ENCODE measurements at places on chromosomes 12 and 14.

- DNase-seq = no peak
These were observed 35.2 kb upstream of the DCD start for GRCh38 chr12:54683398-54683797.

- DNase-seq = no peak
These were observed 362.1 kb downstream of the RAD51B start for GRCh38 chr14:68181519-68182326.

DNA sequence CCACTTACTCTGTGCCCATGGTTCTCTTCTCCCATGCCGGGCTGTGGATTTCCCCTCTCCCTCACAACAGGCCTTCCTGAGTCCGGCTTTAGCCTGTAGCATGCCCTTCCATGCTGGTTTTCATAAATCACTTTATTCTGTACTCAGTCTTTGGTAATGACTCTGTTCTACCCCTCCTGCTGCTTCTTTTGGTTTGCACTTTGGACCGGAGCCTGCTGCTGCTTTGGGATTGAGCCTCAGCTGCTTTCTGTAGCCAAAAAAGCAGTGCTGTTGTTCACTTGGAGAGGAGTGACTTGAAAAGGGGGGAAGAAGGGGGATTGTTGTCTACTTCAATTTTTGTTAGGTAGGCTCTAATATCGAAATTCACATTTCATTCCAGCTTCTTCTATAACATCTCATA lies 8.5 kb upstream of the SLC6A13 start:
- no peak for DNase-seq

DNA sequence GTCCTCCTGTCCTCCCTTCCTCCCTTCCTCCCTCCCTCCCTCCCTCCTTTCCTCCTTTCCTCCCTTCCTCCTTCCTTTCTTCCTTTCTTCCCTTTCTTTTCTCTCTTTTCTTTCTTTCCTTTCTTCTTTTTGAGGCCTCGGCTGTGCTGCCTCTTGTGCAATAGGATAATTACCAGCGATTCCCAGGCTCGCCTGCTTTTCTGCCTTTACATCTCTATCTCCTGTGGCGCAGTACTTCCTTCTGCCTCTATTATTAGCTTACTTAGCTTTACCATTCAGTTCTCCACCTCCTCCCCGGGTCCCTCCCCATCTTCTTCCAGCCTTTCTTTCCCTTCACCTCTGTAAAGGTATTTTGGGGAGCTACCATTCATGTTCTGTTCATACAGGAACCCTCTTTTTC lies 19.9 kb downstream of the ETV6 start:
- no peak for DNase-seq

GRCh38 chr14:27243365-27243764 lies 645.5 kb upstream of the NOVA1 start:
- DNase-seq = no peak

DNA sequence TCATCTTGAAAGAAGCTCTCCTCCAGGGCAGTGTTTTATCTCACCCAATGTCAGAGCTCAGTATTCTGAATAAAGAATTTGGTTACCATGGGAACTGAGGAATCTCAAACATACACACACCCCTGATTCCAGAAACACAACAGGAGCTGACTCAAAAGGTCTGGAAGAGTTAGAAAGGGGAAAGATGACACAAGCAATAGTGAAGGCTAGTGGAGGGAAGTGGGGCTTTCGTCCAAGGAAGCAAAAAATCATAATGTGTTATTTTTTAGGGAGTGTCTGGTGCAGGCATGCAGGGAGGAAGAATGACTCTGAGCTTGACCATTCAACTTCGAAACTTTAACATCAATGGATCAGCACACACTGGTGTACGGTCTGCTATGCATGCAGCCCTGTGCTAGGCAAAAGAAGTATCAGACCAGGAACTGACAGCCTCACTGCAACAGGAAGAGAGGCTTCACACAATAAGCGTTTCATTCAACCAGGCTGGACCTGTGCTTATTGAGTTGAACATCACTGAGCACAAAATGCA lies 20.3 kb downstream of the HEBP1 start:
- DNase-seq = no peak

- no peak for DNase-seq
These were observed 46.6 kb upstream of the ZDHHC17 start for GRCh38 chr12:76717314-76717713.

DNA sequence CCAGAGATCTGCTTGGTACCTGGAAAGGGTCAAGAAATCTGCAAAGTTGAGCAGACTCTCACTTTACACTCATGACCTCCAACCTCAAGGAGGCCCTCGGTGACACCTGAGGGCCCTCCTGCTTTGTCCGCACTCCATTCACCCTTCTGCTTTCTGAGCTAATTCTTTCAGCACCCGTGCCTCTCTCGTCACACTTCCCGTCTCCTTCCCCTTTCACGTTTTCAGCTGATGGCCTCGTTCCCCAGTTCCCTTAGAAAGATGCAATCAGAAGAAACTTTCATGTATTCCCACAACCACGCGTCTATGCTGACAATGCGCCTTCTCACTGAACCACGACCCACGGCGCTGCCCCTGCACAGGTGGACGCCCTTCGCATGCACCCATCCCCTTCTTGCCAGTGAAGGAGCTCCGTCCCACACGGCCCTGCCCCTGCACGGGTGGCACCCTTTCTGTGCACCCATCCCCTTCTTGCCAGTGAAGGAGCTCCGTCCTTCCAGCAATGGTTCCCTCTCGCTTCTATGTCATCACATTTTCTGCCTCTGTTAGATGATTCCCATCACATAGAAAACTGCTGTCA lies 340.1 kb upstream of the FKBP4 start:
- no peak for DNase-seq

DNA sequence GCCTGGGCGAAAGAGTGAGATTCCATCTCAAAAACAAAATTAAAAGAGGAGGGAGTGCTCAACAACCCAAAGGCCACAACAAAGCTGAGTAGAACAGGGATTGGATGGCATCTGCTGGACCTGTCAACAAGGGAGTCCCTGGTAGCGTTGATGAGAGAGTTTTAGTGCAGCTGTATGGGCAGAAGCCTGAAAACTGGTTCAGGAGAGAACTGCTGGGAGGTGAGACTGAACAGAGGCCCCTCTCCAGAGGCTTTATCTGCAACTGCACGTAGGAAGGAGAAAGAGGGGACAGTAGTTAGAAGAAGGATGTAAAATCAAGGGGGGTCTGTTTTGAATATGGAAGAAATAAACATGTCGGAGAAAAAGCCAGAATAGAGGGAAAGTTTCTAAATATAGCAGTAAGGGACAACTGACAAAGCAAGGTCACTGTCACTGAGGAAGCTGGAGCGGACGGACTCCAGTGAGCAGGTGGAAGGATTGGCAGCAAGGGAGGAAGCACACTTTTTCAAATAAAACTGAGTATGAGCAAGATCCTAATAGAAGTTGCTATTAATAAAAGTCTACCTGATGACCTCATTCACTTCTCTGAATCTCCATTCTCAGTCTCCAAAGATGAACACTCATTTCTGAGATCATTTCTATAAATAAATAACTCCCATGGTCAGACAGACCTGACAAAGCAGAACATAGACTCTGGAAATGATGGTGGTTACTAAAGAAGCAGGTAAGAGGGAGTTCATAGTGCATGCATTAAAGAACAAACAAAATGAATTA lies 11.8 kb upstream of the ATF1 start:
- DNase-seq = no peak

- no peak for DNase-seq
These were observed 15.9 kb downstream of the SMOC1 start for GRCh38 chr14:69895109-69895508.

DNA sequence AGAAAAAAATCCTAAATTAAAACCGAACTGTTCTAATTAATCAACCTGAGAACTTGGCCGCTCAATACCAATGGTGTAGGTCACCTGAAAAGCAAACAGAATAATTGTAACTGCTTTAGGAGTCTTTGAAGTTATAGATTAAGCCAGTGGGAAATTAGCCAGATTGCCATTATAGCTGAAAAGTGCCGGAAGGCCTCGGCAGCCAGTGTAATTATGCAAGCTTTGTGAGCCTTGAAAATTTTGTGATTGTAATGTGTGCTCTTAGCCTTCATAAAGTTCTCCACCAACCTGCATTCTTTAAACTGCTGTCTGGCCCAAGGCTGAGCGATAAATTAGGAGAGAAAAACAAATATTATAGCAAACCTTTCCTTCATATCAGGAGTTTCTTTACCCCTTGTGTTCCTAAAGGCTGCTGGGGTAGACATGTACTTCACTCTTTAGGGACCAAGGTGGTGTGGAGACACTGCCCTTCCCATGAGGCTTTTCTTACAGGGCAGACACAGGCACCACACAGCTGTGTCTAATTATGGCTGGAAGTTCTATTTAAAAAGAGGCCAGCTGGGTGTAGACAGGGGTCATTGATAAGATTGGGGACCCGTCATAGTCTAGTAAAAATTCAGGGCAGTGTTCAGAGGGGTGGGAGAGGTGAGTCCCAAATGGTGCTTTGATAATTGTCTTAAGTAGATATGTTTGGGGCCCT lies 991.2 kb downstream of the FLRT2 start:
- DNase-seq = no peak

- no peak for DNase-seq
These were observed 479.4 kb downstream of the VRK1 start for GRCh38 chr14:97276573-97276972.

DNA sequence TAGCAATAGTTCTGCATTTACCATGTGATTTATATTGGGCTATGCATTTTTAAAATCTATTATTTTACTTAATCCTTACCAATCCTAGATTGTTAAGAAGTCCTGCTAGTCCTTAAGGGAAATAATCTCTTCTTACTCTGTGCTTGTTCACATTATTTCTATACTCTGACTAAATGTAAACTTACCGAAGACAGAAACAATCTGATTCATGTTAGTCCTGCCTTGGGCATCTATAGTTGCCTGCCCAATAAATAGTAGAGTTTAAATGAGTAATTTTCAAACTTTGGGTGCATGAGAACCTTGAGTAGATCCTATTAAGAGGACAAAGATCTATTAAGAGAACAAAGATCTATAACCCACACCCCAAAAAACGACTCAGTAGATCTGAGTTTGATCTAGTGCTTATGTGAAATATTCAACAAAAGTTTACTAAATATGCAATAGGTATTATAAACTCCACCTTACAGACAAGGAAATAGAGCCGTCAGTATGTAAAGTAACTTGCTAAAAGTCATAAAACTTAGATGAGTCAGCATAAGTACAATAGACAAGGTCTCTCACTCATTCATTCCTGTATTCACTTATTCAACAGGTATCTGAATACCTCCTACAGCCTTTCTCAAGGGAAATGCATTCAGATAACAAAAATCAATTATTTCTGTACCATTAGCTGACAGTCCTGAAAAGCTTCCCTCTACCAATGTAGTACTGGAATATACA lies 127.6 kb downstream of the PAWR start:
- DNase-seq = no peak

GRCh38 chr12:80195074-80195726 lies 95.9 kb downstream of the OTOGL start:
- DNase-seq = no peak

- DNase-seq = no peak
These were observed 233.7 kb downstream of the NTF3 start for GRCh38 chr12:5665615-5666014.

DNA sequence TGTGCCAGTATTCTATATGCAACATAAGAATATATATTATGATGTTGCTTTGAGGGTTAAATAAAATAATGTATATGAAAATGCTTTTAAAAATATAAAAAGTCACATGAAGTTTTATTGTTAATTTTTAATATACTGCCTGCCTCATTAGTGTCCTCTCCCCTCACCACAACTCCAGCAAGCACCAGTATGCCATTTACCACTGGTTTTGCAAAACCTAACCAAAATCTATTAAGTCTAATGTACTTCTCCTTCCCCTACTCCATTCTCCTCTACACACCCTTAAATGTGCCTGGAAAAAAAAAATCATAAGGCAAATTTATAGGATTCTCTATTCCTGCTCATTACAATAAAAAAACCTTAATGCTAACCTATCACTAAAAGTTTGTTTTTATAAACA lies 24.0 kb upstream of the GNG2 start:
- DNase-seq = no peak

DNA sequence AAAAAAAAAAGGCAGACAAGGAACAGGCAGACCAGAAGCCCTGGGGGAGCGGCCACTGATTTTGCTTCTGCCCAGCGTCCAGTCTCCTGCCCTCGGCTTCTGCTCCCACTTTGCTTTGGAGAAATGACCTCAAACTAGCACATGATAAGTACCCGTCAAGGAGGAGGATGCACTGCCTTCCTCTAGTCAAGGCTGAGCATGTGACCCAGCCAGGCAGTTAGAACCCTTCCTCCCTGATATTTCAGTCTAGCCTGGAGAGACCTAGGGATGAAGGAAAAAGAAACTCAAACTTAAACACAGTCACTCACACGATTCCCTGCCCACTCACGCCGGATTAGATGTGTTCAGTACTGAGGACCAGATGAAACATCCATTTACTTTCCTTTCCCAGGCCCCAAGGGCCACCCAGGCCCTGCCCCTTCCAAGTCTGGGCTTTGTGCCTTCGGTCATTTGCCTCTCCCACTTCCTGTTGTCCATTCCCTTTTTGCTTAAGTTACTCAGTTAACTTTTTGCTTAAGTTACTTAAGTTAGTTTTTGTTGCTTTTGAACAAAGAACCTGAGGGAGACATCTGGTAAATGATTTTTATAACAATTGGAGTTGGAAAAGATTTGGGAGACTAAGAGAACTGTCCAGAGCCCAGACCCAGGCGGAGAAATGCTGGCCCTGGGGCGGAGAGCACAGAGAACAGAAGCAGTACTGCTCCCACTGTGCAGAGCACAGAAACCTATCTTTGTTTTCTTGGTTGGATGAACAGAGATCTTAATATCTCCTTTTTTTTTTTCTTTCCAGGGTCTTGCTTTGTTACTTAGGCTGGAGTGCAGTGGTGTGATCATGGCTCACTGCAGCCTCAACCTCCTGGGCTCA lies 23.0 kb upstream of the TTC7B start:
- DNase-seq = no peak

- DNase-seq = no peak
These were observed 388.3 kb upstream of the GARIN6 start for GRCh38 chr12:99259040-99259934.

GRCh38 chr12:99852666-99853065 lies 132.1 kb downstream of the ANKS1B start:
- DNase-seq = no peak

GRCh38 chr12:26269562-26270284 lies 74.3 kb downstream of the SSPN start:
- no peak for DNase-seq

DNA sequence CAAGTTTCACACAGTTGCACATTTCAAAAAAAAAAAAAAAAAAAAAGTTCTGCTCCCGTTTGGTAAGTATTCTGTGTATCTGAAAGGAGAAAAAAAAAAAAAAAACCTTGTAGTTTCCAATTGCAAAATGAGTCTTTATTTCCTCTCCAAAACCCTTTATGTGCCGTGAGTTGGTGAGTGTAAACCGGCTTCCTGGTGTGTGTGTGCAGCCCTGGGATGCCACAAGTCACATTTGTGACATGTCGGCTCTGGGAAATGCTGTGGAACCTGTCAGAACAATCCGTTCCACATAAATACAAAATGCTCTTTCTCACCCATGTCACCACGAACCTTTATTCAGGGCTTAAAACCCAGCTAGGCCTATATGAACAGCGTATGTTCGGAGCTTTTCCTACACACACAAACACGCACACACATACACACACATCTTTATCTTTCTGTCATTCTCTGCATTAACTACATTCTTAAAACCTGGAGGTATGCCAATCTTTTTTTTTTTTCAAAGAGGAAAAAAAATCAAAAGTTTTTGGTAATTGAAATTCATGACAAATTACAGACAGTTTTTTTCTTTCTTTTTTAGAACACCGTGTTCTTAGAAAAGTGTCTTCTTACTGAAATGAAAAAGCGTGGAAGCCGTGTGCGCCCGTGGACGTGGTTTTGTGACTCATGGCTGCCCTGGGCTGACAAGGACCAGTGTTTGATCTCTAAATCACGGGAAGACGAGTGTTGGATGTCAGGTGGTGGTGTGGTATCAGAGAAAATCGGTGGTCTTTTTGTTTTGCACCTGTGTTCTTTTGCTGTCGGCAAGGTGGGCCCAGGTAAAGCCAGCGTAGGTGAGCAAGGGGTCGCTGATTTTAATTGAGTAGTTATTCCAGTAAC lies 612.0 kb downstream of the VRK1 start:
- DNase-seq = peak; percentile 29

Data from stimulated activated CD4-positive, alpha-beta T cell treated with anti-CD3 and anti-CD28 coated beads, Interleukin-4, amount 100 ng/mL, for 4 hours (primary cell).